Chondrocyte (in vitro differentiated cells): ENCODE measurements at places on chromosomes 16 and 17.

- H3K4me3 ChIP-seq = no peak overlapping the region
- no peaks in the 10 kb centered on the region for H3K4me1 ChIP-seq
- H3K36me3 ChIP-seq = peaks cover 2% of the 10 kb centered on the region
- H3K27me3 ChIP-seq = no peaks in the 10 kb centered on the region
Measured at GRCh38 chr16:17171250-17172143, 299.3 kb downstream of the XYLT1 start.

DNA sequence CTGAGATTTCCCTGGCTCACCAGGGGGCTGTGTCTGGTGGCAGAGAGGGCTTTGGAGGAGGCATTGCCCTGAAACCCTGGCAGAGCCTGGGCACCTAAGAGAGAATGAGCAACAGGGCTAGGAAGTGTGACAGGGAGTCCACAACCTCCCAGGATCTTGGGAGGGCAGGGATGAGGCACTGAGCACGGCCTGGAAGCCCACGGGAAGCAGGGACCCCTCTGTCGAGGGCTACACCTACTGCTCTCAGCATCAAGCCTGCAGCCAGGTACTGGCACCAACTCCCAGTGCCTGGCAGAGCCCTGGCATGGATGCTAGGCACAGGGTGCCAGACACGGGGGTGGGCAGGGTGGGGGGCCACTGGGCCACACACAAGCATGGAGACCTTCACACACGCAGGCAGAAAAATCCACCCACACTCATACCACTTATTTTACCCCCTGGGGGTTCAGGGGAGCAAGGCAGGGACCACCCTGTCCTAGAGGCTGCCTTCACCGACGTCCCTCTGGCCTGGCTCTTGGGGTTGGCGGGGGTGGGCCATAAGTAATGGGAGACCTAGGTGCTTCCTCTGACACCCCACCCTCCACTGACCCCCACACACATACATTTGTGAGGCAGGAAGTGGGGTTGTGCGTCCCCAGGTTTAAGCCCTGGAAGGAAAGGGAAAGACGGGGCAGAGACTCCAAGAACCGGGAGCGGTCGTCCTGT lies 970 bp upstream of the HSD11B2 start:
- peaks cover 17% of the 10 kb centered on the region for H3K27me3 ChIP-seq
- H3K4me3 ChIP-seq = peak overlapping the region; percentile 65
- DNase-seq = no peak
- no peaks in the 10 kb centered on the region for H3K36me3 ChIP-seq
- H3K4me1 ChIP-seq = peaks cover 11% of the 10 kb centered on the region

DNA sequence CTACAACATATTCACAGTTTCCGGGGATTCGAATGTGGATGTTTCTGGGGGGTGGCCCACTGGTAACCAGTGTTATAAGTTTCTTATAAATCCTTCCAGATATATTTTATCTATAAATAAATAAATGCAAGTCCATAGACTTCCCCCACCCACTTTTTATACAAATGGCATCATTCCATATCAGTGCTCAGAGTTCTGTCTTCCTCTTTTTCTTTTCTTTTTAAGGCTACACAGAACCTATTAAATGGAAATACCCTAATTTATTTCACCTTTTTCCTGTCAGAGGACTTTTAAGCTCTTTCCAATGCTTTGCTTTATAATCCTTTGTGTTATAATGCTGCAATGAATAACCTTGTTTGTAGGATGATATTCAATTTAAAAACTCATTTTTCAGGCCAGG lies 3.8 kb downstream of the LGALS9 start:
- peaks cover 22% of the 10 kb centered on the region for H3K4me1 ChIP-seq
- H3K36me3 ChIP-seq = no peaks in the 10 kb centered on the region
- DNase-seq = no peak
- H3K27ac ChIP-seq = no peak overlapping the region
- no peaks in the 10 kb centered on the region for H3K27me3 ChIP-seq

DNA sequence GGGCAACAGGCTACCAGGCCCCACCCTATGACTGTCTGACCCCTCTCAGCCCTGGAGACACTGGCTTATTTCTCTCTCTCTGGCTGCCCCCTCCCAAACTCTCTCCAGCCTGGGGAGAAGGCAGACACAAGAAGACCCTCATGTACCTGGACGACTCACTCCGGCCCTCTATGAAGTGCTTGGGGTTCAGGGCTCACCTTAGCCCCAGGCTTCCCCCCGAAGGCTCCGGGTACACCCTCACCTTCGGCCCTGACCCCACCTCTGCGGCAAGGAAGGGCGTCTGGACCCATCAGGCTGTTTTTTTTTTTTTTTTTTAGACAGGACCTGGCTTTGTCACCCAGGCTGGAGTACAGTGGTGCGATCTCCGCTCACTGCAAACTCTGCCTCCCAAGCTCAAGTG lies 906 bp upstream of the CARMIL2 start:
- H3K27ac ChIP-seq = no peak overlapping the region
- peaks cover 5% of the 10 kb centered on the region for H3K36me3 ChIP-seq
- no peaks in the 10 kb centered on the region for H3K27me3 ChIP-seq

DNA sequence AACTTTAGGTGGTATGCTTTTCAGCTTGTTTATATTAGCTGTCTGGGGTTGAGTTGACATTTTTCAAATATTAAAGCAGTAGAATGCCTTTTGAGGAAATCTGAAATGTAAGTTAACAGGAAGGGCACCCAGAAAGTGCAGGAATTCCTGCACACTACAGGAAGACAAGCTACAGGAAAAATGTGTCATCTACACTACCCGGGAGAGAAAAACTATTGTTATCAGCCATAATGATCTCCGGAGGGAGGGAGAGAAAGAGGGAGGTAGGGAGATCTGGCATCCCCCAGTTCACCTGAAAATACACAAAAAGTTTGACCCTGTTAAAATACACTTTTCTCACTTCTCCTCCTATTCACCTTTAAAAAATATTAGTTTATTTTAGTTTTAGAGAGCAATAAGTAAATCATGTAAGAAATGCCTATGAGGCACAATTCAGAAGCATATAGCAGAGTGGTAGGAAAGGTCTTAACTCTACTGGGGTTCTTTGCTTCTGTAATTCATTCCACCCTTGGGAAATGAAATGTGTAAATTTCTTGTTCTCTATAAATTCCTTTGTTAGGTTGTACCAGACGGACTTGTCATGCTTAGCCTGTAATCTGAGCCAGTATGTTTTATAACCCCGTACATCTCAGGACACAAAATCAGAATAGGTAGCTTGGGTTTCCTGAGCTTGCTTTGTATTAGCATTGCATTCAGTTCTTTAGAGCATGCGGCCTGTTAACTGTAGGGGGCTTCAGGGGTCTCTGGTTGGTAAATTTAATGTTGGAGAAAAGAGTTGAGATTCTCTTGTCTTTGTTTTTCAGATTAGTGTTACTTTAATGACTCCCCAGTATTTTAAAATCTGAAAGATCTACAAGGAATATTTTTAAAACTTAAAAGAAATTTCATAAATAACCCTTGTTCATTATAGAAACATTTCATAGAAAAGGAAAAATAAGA lies 3.3 kb downstream of the MAP2K6 start:
- peak overlapping the region; percentile 24 for H3K4me3 ChIP-seq
- no peaks in the 10 kb centered on the region for H3K27me3 ChIP-seq
- DNase-seq = no peak

DNA sequence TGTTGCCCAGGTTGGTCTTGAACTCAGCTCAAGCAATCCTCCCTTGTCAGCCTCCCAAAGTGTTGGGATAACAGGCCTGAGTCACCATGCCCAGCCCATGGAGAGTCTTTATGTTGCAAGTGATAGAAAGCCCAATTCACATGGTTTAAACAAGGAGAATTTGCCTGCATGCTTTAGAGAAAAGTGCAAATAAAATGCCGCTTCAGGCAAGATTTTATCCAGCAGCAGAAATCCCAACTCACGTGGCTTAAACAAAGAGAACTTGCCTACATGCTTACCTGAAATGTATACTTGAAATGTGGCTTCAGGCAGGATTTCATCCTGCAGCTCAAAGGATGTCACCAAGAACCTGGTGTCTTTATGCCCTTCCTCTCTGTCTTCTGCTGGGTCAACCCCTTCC lies 28.8 kb upstream of the XYLT2 start:
- peaks cover 11% of the 10 kb centered on the region for H3K27me3 ChIP-seq
- H3K36me3 ChIP-seq = no peaks in the 10 kb centered on the region
- H3K27ac ChIP-seq = no peak overlapping the region
- no peak overlapping the region for H3K4me3 ChIP-seq
- peaks cover 5% of the 10 kb centered on the region for H3K4me1 ChIP-seq
- no peak for DNase-seq

DNA sequence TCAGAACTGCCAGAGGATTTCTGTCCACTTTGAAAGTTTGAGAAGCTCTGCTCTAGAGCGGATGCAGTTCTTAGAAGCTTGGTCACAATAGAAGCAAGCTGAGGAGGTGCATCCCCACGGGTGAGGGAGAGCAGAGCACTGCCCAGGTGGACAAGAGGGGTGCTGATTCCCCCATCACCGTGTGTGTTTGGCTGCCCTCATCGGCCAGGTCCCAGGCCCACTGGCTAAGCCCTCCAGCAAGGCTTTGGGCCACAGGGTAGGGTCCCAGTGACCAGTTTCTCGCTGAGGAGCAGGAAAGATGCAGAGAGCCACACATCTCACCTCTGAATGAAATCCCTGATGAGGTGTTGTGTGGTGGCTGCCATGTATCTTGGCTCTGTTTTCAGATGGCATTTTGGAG lies 26.9 kb downstream of the NMT1 start:
- DNase-seq = no peak
- no peak overlapping the region for H3K4me3 ChIP-seq
- H3K27ac ChIP-seq = peak overlapping the region; percentile 86
- no peaks in the 10 kb centered on the region for H3K27me3 ChIP-seq
- H3K36me3 ChIP-seq = peaks cover 21% of the 10 kb centered on the region
- peaks cover 55% of the 10 kb centered on the region for H3K4me1 ChIP-seq
